NCI-H2171 (cell line): ENCODE measurements at places on chromosomes 13 and 19.

DNA sequence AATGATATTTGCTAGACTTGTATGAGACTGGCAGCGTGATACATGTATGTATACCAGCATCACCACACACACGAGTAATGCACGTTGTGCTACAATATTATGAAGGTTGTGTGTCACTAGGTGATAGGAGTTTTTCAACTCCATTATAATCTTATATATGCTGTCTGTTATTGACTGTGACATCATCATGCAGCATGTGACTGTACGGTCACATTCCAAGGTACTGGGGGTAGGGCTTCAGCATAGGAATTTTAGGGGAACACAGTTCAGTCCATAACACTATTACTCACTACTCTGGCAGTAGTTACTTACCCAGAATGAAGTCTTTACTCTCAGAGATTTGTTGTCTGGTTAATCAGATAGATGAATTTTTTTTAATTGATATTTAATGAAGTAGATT, 91.1 kb downstream of the CDK8 start:
- DNase-seq, result no peak

GRCh38 chr13:32976056-32976805, 40.0 kb upstream of the KL start:
- no peak for DNase-seq

- no peak for DNase-seq
These were observed 160.0 kb downstream of the RBM26 start for GRCh38 chr13:79245937-79246577.

DNA sequence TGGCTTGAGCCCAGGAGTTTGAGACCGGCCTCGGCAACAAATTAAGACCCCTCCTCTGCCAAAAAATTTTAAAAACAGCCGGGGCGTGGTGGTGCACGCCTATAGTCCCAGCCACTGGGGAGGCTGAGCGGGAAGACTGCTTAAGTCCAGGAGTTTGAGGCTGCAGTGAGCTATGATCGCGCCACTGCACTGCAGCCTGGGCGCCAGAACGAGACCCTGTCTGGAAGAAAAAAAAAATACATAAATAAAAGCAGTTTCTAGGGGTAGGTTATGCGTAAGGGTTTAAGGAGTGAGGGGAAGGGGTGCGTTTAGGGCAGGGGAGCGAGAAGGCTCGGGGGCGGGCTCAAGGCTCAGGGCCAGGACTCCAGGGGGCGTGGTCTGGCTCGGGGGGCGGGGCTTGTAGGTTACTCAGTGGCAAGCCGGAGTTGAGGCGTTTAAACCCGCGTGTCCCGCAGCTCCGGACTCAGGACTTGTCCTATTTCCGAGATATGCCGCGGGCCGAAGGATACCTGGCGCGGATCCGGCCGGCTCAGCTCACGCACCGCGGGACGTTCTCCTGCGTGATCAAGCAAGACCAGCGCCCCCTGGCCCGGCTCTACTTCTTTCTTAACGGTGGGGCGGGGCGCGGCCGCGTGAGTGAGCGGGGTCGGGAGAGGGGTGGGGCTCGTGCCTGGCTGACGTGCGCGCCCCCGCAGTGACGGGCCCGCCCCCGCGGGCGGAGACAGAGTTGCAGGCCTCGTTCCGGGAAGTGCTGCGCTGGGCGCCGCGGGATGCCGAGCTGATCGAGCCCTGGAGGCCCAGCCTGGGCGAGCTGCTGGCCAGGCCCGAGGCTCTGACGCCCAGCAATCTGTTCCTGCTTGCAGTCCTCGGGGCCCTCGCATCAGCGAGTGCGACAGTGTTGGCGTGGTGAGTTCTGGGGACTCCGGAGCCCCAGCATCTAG, 10.7 kb downstream of the SPACA6 start:
- peak; percentile 91 for DNase-seq
